IMR-90 (cell line): ENCODE measurements at places on chromosomes 5 and 9. TPM values are rescaled to one million over a fixed set of nuclear protein-coding genes. Genes with fewer than 3 reads are reported as not detected.

DNA sequence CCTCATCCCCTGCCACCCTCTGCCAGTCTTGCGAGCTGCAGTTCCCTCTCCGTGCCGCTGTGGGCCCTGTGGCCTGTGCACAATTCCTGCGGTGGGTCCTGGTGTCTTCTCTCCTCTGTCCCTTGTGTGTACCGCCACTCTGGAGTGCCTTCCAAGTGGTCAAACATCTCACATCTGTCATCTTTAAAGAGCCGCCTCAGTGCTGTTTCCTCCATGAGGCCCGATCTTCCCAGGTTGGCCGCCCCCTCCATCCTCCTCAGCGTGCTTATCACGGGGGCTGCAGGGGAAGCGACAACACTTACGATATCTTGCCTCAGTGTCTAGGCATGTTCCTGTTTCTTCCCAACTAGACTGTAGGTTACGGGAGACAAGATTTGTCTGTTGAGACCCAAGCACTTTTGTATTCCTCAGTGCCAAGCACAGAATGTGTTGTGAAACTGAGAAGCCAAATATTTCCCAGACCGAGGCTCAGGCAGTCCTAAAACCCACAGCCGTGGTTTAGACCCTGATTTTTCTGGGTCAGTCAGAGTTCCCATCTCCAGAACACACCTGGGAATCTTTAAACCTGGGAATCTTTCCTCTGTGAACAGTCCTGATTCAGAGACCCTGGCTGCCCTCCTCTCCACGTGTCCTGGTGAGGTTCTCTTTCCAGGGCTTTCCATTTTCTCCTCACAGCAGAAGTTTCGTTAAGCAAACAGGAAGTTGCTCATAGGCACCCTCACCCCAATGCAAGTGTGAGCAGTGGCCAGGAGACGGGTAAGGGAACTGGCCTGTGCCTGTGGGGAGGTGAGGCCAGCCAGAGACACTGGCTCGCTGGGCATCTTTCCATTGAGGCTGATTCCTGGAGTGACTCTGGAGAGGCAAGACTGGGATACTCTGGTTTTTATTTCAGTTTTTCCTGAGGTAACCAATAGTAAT lies 28.8 kb downstream of the SLC46A2 start:
- DNase-seq = peak; percentile 67

GRCh38 chr9:81609782-81610739 lies 79.3 kb downstream of the TLE1 start:
- peak; percentile 40 for DNase-seq

DNA sequence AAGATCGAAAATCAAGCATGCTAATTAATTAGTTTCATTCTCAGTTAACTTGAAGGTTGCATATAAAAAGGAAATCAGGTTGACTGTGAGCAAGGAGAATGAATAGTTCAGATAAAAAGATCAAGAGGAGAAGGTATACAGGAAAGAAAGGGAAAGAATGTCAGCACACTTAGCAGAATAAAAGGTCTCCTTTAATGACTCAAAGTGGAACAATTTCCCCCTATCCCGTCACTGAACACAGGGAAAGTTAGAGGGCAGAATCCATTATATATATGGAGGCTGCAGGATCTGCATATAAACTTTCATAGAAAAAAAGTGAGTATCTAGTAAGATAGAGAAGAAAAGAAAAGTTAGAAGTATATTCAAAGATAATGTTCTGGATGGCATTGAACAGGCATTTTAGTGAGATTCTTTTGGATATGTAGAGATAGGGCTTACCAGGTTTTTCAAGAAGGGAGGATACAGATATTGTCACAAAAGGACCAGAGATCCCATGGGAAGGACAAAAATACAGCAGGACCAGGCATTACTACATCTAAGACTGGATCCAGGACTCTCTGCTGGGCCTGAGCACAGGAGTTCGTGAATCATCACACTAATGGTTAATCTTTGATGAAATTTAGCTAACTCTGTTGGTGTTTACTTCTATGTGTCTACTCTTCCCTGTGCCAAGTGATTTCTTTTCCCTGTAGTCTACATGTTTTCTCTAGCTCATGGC lies 988.2 kb upstream of the ARRDC3 start:
- DNase-seq = no peak

- peak; percentile 26 for DNase-seq
These were observed 55.9 kb downstream of the SECISBP2 start for GRCh38 chr9:89374176-89374575.

- no peak for DNase-seq
These were observed 401.6 kb downstream of the PDE4D start for GRCh38 chr5:59491945-59492344.

DNA sequence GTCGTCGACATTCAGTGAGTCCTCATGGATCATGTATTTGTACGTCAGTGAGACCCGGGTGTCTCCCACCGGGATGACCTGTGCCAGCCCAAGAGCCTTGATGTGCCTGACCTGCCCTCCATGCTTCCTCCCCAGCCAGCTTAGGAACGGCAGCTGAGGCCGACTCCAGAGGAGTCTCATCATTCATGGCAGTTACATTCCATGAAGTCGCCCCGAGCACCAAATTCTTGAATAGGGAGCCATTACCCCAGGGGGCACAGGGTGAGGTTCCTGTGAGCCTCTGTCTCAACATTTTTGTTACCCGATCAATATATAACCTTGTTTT lies 67.8 kb downstream of the ZNF354C start:
- DNase-seq = no peak

GRCh38 chr5:93570294-93571113 lies 10.5 kb downstream of the NR2F1-AS1 start:
- DNase-seq = no peak

DNA sequence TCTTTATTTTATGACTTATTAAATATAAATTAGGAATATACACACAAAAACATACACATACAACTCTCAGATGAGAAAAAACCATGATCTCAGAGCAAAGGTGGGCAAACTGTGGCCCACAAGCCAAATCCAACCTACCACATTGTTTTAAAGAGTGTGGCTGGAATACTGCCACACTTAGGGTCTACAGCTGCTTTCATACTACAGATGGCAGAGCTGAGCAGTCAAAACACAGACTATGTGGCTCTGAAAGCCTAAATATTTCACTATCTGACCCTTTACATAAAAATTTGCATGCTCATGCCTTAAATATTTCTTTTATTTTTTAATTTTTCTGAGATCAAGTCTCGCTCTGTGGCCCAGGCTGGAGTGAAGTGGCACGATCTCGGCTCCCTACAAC lies 28.3 kb downstream of the LEAP2 start:
- no peak for DNase-seq

DNA sequence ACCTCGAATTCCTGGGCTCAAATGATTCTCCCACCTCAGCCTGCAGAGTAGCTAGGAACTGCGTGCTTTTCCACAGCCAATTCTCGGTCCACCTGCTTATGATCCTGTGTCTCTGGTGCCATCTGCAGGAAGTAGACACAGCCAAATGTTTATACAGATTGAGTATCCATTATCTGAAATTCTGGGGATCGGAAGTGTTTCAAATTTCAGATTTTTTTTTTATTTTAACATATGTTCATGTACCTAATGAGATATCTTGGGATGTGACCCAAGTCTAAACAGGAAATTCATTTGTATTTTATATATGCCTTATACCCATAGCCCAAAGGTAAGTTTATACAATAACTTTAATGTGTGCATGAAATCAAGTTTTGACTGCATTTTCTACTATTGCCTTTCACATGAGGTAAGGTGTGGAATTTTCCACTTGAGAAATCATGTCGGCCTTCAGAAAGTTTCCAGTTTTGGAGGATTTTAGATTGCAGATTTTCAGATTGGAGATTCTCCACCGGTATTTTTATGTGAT lies 89.5 kb downstream of the ESM1 start:
- DNase-seq = peak; percentile 68

DNA sequence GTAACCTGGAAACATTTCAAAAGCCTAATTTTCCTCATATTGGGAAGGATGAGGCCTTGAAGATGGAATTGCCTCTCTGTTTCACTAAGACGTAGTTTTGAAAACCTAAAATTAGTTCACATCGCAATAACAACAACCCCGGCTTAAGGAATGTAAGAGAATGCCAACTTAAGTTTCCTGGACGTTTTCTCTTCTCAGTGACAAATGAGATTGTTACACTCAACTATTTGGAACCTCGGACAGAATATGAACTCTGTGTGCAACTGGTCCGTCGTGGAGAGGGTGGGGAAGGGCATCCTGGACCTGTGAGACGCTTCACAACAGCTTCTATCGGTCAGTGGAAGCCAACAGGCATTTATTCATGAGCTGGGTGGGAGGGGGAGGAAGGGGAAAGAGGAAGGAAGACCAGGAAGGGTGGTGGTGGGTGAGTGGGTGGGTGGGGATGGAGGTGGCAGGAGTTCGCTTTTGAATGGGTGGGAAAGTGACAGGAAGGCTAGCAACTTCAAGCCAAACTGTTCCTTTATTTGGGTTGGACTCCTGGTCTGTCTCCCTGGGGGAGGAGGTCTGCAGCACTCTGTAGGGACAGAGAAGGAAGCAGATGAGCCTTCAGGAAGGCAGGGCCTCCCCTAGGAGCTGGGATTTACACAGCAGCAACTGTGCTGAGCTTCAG lies 83.4 kb downstream of the TEK start:
- DNase-seq = peak; percentile 7

DNA sequence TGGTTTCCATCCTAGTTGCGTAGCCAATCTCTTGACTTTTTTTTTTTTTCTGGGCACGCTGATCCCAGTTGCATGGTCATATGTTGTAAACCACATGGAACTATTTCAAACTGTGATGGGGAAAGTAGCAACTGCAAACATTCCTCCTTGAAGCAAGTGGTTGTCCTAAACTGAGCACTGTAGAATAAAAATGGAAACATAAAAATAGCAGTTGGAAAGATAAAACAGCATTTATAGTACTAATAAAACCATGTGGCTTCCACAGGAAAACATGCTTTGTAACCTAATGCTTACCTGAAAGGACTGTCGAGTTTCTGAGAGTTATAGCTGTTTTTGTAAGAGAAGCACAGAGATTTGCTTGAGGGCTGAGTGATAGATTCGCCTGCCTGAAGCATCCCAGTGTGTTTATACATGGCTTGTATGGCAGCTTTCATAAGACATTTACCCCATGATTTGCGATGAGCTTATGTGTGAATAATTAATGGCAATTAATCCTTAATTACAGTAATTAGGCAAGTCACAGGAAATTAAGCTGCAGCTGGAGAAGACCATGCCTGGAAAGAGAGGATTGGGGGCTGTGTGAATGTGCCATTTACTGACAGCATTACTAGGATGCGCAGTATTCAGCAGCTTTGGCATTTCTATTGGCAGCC lies 136.5 kb downstream of the PBX3 start:
- DNase-seq = no peak

GRCh38 chr9:113738893-113739604 lies 137.1 kb upstream of the ZNF618 start:
- no peak for DNase-seq

DNA sequence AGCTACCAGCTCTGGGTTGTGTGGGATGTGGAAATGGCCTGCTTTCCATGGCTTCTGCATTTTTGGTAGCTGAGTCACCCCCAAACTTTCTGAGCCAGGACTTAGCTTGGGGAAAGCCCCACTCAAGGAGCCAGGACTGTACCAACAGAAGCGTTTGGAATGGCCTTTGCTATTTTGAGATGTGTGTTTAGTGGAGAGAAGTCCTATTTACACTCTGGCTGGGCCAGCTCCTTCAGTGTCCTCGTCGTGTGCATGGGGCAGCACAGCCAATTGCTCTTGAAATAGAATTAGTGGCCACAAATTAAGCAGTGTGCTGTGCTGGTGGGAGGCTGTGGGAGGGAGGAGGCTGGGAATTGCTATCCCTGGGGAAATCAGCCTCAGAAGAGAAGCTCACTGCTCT lies 51.6 kb downstream of the ENTREP1 start:
- DNase-seq = peak; percentile 92

DNA sequence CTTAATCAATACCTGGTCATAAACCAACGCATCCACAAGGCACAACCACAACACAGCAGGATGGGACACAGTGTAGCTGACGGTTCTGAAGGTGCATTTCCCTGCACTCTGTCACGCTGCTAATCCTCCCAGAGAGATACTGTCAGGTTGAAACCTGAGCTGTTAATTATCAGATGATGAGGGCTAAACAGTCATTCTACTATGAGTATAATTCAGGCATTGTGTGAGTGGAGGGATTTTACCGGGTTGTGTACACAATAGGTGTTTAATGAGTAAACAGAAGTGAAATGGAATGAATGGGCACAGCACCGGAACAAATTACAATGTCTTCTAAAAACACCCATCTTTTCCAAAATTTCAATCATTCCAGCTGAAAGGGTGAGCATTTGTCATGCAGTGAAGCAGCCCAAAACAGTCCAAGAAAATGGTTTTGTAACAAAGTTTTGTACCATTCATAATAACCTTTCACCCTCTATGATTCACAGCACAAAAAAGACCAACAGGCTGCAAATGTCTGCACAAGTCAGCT lies 71.5 kb downstream of the ABCA1 start:
- peak; percentile 38 for DNase-seq

DNA sequence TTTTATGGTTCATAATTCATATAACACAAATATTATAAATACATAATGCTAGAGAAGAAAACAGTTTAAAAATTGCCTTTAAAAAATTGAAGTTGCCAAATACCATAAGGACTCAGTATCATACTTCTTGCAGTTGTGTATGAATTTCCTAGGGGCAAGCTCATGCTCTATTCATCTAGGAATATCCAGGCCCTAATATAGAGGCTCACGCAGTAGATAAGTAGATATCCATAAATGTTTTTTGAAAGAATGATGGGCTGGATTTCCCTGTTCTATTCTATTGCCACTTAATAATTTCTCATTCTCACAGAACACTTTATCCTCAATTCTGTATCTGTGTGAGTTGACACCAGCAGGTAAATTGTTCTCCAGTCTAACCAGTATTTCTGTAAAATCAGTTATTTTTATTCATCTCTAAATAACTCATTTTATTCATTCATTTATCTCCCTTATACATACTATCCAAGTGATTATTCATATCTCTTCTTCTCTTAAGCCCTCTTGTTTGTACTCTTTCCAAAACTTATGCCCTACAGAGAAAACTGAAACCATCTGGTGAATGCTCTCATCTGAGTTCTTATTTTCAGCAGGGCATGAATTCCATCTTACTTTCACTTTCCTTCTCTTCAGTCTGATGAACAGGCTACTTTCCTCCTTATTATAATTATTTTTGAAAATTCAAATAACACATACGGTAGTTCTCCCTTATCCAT lies 97.1 kb downstream of the SLC44A1 start:
- peak; percentile 56 for DNase-seq

Gene SCGB3A2
- not detected in 2 replicates for polyA plus RNA-seq

Gene RALGDS
- polyA plus RNA-seq = 36.9 and 37.2 TPM in 2 replicates

Gene SLC1A1
- 1.7 and 2.2 TPM in 2 replicates for polyA plus RNA-seq

Gene SPAG8
- polyA plus RNA-seq = 0.62 and 0.84 TPM in 2 replicates

Gene RMI1
- 2.7 and 4.4 TPM in 2 replicates for polyA plus RNA-seq

Gene SLC22A5
- polyA plus RNA-seq = 6.0 and 7.1 TPM in 2 replicates

Gene ACER2
- polyA plus RNA-seq = 0.66 and 0.84 TPM in 2 replicates

Gene ST8SIA4
- polyA plus RNA-seq = 0.01 and 0.02 TPM in 2 replicates
